ENCODE measurements at places on chromosomes 2 and 18.

DNA sequence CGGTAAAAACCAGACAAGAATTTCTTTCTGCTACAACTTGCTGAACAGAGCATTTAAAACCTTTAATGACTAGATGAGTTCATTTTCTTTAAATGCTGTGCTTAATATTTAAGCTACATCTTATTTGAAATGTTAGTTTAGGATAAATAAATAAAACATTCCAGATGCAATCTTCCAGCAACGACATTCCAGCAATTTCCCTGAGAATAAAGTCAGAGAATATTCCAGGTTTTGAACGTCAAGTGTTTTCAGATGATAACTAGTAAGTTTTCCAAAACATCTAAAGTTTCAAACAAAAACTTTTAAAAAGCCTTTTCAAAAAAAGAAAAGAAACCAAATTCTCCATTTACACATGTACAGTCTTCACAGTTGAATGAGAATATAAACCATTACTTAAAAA is 104.8 kb downstream of the PPP1R1C start:
- no peak for DNase-seq

DNA sequence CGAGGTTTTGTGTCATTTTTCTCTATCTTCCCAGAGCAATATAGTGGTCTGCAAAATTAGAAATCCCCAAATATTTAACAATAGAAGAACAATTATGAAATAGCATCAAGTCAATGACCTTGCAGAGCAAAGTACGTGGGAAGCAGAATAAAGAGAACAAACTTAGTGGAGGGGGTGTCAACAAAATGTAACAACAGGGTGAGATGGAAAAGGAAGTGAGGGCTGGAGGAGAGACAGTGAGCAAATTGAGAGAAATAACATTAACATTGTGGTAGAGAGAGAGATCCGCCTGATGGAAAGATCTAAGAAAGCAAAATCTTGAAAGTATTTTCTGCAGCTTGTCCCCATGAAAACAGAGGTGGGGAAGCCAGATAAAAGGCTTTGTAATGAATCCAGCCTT is 23.4 kb downstream of the ARHGAP15 start:
- DNase-seq: no peak

DNA sequence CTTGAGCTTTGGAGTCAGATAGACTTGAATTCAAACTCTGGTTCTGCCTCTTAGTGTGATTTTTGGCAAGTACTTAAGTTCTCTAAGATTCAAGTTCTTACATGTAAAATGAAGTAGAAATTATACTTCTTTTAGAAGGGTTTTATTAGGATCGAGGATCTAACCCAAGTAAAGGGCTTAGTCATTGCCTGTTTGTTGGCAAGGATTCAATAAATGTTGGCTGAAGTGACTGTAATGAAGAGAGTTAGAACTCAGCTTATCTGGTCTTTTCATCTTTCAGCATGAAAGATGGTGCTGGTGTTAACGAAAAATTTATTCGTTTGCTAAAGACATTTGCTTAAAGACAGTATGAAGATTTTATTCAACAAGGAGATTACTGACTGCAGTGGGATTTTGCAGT is 315.9 kb upstream of the THUMPD2 start:
- peak; percentile 86 for DNase-seq

- DNase-seq: no peak
These were observed 95.7 kb downstream of the BCL2 start for GRCh38 chr18:63223837-63224236.

- DNase-seq: no peak
These were observed 20.6 kb upstream of the CHMP1B start for GRCh38 chr18:11830585-11830984.

- no peak for DNase-seq
These were observed 302.8 kb upstream of the CCDC68 start for GRCh38 chr18:55262021-55262560.

All from fibroblast of mammary gland (primary cell).